ENCODE measurements at places on chromosomes 5 and 9.

DNA sequence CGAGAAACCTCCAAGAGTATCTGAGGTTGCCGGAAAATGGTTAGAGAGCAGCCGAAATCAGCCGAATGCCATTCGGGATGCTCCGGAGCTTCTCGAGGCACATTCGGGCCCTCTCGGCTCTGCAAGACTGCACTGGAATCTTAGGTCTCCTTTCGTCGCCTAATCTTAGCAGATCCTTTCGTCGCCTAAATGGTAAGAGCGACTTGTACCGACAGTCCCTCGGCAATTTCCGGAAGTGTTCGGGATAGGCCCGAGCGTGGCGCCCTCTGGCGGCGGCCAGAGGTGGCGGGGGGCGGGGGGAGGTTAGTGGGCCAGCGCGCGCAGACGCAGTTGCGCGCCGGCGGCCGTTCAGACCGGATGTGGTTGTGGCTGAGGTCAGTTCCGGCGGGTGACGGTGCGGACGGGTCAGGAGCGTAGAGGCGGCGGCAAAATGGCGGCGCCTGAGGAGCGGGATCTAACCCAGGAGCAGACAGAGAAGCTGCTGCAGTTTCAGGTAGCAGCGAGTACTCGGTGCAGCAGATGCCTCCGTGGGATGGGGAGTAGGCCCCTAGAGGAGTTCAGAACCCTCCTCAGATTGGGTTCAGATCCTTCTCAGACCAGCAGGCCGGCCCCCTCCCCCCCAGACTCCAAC lies at the start of gene FAF2:
FAF2 (plus strand) TSS at position 408 of the 631 bp plus-strand sequence; CDS start at position 431, 23 bp downstream.
- peak; percentile 98 for DNase-seq

GRCh38 chr9:99809586-99810319 lies 11.9 kb upstream of the NR4A3 start:
- no peak for DNase-seq

- no peak for DNase-seq
Measured at GRCh38 chr5:116532762-116533525, 41.7 kb downstream of the SEMA6A start.

DNA sequence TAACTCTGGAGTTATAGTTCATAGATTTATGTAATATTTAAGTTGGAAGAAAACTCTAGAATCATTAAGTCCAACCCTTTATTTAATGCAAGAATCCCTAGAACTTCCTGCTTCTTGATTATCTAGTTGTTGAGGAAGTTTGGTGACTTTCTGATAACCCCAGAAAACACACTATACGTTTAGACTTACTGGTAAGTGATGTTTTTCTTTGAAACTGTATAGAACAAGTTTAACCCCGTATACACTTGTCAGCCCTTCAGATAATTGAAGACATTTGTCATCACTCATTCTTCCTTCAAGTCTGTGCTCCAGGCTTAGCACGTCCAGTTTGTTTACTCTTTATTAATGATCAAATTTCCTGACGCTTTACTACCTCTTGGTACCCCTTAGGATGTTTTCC lies 9.0 kb downstream of the NDUFS4 start:
- DNase-seq, result no peak

GRCh38 chr9:690517-691111 lies 150.9 kb upstream of the DMRT1 start:
- DNase-seq, result no peak

DNA sequence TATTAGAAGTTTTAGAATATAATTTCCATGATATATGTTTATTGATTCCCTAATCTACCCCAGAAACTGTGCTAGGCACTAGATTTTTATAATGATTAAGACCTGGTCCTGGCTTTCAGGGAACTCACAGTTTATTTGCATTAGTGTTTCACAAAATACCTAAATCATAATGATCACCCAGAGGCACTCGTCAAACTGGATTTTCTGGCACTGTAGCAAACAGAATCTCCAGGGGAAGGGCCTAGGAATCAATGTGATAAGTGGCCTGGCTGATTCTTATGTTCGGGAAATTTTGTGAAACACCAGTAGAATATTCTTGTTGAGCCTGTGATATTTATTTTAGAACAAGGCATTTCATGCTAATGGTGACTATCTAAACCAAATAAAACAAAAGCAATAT lies 37.4 kb upstream of the SRP19 start:
- DNase-seq, result peak; percentile 40

GRCh38 chr5:4058899-4059298 lies 463.3 kb downstream of the IRX1 start:
- DNase-seq, result peak; percentile 26

DNA sequence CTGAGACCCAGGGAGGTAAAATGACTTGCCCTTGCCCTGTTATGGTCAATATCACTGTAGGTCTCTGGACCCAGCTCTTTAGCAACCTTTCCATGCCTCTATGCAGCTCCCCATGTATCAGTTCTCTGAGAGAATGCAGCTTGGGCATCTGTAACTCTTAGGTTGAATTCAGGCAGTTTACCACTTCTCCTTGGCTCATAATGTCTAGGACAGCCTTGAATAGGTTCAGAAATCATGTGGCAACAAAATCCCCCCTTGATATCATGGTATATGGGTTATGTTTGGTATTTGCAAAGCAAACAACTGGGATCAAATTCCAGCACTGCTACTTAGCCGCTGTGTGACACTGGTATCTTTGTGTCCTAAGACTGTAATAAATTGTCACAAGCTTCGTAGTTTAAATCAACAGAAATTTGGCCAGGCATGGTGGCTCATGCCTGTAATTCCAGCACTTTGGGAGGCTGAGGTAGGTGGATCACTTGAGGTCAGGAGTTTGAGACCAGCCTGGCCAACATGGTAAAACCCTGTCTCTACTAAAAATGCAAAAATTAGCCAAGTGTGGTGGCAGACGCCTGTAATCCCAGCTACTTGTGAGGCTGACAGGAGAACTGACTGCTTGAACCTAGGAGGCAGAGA lies 10.7 kb upstream of the SUB1 start:
- DNase-seq, result no peak
